Chondrocyte (in vitro differentiated cells): ENCODE measurements at places on chromosomes 3 and 15. TPM values are rescaled to one million over a fixed set of nuclear protein-coding genes. Genes with fewer than 3 reads are reported as not detected.

- peak overlapping the region; percentile 71 for H3K4me3 ChIP-seq
- H3K27me3 ChIP-seq: peaks cover 13% of the 10 kb centered on the region
- peak overlapping the region; percentile 80 for H3K27ac ChIP-seq
- no peaks in the 10 kb centered on the region for H3K36me3 ChIP-seq
- DNase-seq: no peak
- H3K4me1 ChIP-seq: peaks cover 14% of the 10 kb centered on the region
Observed at GRCh38 chr15:98599909-98600691, 48.2 kb upstream of the IGF1R start.

- peaks cover 2% of the 10 kb centered on the region for H3K36me3 ChIP-seq
- peaks cover 23% of the 10 kb centered on the region for H3K4me1 ChIP-seq
- H3K4me3 ChIP-seq: no peak overlapping the region
- no peak overlapping the region for H3K27ac ChIP-seq
Observed at GRCh38 chr3:88147261-88147660, 2.5 kb upstream of the C3orf38 start.

DNA sequence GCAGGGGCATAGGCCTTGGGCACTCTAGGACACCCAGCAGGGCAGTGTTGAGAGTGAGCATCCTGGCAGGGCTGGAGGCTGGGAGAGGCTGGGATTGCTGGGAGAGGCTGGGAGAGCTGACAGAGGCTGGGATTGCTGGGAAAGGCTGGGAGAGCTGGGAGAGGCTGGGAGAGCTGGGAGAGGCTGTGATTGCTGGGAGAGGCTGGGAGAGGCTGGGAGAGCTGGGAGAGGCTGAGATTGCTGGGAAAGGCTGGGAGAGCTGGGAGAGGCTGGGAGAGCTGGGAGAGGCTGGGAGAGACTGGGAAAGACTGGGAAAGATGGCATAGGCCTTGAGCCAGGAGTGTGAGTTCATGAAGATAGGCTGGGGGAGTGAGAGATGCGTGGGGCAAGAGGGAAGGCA, 77.8 kb downstream of the MESD start:
- H3K36me3 ChIP-seq: peaks cover 37% of the 10 kb centered on the region
- DNase-seq: no peak
- no peak overlapping the region for H3K27ac ChIP-seq
- peaks cover 2% of the 10 kb centered on the region for H3K4me1 ChIP-seq
- H3K27me3 ChIP-seq: no peaks in the 10 kb centered on the region

DNA sequence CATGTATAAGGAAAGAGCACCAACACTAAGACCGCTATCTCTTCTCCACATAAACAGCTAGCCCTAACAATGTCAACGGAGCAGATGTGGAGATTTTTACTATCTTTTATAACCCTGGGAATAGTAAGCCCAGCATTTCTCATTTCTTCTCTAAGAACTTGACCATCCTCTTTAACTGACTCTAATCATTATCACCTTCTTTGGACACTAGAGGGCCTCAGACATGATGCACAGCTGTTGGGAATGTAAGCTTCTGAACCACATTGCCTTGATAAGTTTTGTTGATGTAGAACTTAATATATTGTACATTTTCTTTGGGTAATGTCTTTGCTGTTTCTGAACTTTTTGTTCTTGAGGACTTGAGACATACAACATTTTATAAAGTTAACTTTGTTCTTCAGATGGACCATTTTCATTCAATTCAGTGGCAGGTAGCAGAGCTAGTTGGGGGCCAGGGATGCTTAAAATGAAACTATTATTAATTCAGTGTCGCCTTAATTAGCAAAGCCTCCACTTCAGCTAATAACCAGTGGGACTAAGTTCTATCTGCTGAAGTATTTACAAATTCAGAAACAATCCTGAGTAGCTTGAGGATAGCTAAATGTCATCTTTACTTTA, 9.6 kb upstream of the TAGLN3 start:
- H3K4me1 ChIP-seq: peaks cover 4% of the 10 kb centered on the region
- H3K36me3 ChIP-seq: peaks cover 13% of the 10 kb centered on the region
- H3K4me3 ChIP-seq: no peak overlapping the region
- H3K27ac ChIP-seq: no peak overlapping the region

DNA sequence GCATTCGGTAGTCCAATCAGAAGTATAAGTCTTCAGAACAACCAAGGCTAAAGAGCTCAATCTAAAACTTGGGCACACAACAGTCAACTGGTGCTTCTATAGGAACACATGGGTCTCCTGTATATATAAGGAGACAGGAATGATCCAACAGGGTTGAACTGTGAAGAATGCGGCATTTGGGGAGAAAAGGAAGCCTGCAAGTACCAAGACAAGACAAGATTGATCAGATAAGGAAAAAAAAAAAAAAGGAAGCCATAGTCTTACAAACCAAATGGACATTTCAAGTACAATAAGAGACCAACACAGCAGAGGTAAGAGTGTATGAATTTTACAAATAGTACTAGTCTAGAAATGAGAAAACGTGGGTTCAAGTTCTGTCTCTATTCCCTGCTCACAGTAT, 6.5 kb downstream of the CPEB1 start:
- no peak for DNase-seq
- H3K36me3 ChIP-seq: no peaks in the 10 kb centered on the region
- H3K27me3 ChIP-seq: peaks cover 74% of the 10 kb centered on the region
- no peaks in the 10 kb centered on the region for H3K4me1 ChIP-seq

GRCh38 chr3:9951598-9951961, 628 bp downstream of the PRRT3 start:
- no peaks in the 10 kb centered on the region for H3K27me3 ChIP-seq
- H3K27ac ChIP-seq: no peak overlapping the region
- no peak for DNase-seq
- peaks cover 15% of the 10 kb centered on the region for H3K4me1 ChIP-seq
- H3K36me3 ChIP-seq: no peaks in the 10 kb centered on the region
- peak overlapping the region; percentile 46 for H3K4me3 ChIP-seq

- no peaks in the 10 kb centered on the region for H3K27me3 ChIP-seq
- H3K27ac ChIP-seq: peak overlapping the region; percentile 63
- H3K36me3 ChIP-seq: peaks cover 2% of the 10 kb centered on the region
- DNase-seq: no peak
- no peak overlapping the region for H3K4me3 ChIP-seq
Observed at GRCh38 chr3:52801839-52802238, 7.2 kb downstream of the ITIH3 start.

GRCh38 chr15:41948490-41948889, 23.9 kb downstream of the EHD4 start:
- DNase-seq: no peak
- no peak overlapping the region for H3K4me3 ChIP-seq
- H3K4me1 ChIP-seq: peaks cover 76% of the 10 kb centered on the region

Gene CEP70
- total RNA-seq: 11.4 to 12.9 TPM (median 12.8 TPM) in 3 replicates

Gene ZMYND10
- 0.41 to 2.0 TPM (median 1.1 TPM) in 3 replicates for total RNA-seq

Gene PYGO1
- total RNA-seq: 20.3 to 21.0 TPM (median 20.5 TPM) in 3 replicates

Gene GPR149
- not detected in 3 replicates for total RNA-seq

Gene GOLGA8T
- 0.20 TPM in 1 of 3 replicates, not detected in the others for total RNA-seq

Gene RETNLB
- not detected in 3 replicates for total RNA-seq

Gene GOLGA8Q
- 1.0 to 3.2 TPM in 2 of 3 replicates, not detected in the other for total RNA-seq
